ENCODE measurements at places on chromosomes 2 and 18.

DNA sequence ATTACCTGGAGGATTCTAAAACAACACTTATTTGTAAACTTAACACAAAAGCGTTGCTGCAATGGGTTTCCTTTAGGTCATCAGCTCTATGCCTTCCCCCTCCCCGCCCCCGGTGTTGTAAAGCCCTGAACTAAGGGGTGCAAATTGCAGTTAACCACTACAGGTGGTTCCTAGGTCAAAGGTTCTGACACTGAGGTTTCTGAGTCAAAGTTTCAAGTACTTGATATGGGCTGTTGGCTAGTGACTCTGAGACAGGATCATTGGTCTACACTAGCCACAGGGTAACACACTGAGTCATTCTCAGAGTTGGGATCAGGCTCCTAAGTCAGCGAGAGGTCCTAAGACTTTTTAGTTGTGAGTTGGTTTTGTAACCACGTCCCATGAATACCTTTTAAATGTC, 15.4 kb downstream of the IL1B start:
- no peak for DNase-seq

DNA sequence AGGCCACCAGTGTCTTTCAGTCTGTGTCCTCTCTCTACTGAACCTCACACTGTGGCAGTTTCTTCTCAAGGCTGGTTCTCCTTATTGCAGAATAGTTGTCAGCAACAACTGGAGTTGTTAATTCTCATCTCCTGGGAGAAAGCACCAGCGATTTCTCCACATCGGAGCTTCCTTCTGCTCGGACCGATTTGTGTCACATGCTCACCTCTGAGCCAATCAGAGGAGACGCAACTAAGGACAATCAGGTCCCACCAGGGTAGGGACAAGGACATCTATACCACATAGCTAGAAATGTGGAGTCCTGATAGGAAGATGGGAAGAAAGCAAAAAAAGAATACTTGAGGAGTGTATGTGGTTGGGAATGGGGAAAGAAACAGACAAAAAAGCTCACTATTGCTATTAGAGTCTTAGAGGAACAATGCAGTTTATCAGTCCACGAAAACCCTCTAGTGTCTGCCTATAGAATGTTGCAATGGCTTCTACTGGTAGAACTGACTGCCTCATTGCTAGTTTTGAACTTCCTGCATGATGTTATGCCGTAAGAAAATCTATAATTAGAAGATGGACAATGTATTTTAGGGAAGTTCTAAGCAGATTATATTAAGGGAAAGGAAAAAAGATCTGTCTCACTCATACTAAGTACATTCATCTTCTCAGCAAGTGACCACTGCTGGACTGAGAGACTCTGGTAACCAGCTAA, 169.7 kb downstream of the CDCA7 start:
- no peak for DNase-seq

DNA sequence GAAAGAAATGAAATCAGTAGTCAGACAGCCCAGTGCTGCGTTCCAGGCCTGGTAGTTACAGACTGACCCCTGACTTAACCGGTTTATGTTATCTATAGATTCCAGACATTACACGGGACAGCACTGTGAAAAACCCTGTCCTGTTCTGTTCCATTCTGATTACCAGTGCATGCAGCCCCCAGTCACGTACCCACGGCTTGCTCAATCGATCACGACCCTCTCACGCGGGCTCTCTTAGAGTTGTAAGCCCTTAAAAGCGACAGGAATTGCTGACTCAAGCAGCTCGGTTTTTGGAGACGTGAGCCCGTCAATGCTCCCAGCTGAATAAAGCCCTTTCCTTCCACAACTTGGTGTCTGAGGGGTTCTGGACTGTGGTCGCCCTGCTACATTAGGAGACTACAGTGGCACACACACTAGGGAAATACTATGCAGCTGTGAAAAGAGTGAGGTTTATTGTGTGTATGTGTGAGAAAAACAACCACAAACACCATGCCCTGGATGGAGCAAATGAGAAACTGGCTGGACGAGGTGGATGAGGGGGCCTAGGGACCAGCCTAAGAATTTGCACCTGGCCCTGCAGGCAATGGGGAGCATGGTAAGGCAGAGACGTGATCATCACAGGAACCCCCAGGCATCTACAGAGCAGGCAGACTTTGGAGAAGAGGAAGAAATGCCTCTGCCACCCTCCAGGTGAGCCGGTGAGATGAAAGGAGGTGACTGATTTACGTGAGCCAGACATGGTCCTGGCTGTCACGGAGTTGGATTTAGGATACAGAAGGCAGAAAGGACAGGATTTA, 49.1 kb upstream of the SEMA4C start:
- DNase-seq: no peak

GRCh38 chr2:58535990-58536389, 294.9 kb upstream of the FANCL start:
- no peak for DNase-seq

GRCh38 chr18:12839526-12840196, 44.4 kb downstream of the PTPN2 start:
- DNase-seq: no peak

DNA sequence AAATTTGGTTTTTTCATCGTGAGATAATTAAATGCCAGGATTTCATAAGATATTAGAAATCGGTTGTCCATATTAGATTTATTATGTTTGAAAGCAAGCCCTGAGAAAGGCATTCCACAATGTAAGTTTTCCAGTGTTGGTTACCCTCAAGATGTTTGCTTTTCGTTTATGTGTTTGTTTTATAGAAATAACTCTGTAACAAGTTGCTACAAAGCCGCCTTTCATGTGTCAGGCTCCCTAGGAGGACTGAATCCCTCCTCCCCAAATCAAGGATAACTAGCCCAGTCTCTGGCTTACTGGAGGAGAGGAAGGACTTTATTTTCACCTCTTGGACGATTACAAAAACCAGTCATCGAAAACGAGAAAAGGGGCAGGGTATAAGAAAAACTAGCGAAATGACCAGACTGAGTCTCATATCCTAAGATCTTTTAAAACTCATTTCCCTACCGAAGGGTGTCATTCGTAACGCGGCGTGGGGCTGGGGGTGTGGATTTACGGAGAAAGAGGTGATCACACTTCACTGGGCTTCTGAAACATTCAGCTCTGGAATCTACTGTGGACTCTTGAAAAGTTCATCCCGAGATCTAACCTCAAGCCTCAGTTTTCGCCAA, 1.0 kb upstream of the PEX13 start:
- DNase-seq: no peak

DNA sequence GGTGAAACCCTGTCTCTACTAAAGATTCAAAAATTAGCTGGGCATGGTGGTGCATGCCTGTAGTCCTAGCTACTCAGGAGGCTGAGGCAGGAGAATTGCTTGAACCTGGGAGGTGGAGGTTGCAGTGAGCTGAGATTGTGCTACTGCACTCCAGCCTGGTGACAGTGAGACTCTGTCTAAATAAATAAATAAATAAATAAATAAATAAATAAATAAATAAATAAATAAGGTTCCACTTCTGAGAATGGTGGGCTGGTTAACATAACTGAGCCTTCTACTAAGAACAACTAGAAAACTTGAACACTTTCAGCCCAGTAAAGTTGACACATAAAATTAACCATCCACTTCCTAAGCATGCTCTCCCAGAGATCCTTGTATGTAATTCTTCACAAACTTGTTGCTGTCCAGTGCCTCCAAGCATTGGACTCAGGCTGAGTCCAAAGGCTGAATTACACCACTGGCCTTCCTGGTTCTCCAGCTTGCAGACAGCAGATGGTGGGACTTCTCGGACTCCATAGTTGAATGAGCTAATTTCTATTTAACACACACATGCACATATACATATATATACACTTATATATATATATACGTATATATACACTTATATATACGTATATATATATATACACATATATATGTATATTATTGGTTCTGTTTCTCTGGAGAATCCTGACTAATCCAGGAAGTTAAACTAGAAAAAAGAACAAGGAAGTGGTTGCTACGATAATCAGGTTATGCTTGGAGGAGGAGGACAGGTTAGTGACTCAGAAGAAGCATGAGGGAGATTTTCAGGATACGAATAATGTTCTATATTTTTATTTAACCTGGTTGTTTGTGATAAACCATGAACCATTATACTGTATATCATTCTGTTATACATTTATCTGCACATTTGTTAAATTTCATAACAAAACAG, 348.8 kb downstream of the METTL4 start:
- DNase-seq: no peak

- DNase-seq: no peak
These were observed 140.3 kb downstream of the KLHL29 start for GRCh38 chr2:23525137-23525765.

Measured in COR-L47 (cell line).